ENCODE measurements at places on chromosomes 7 and 10.

- no peak for DNase-seq
Measured at GRCh38 chr7:343227-343822, 53.4 kb downstream of the FOXL3 start.

- no peak for DNase-seq
Measured at GRCh38 chr10:88565072-88565471, 18.0 kb downstream of the RNLS start.

GRCh38 chr10:80296942-80297341 is 7.5 kb upstream of the MAT1A start:
- DNase-seq, result no peak

DNA sequence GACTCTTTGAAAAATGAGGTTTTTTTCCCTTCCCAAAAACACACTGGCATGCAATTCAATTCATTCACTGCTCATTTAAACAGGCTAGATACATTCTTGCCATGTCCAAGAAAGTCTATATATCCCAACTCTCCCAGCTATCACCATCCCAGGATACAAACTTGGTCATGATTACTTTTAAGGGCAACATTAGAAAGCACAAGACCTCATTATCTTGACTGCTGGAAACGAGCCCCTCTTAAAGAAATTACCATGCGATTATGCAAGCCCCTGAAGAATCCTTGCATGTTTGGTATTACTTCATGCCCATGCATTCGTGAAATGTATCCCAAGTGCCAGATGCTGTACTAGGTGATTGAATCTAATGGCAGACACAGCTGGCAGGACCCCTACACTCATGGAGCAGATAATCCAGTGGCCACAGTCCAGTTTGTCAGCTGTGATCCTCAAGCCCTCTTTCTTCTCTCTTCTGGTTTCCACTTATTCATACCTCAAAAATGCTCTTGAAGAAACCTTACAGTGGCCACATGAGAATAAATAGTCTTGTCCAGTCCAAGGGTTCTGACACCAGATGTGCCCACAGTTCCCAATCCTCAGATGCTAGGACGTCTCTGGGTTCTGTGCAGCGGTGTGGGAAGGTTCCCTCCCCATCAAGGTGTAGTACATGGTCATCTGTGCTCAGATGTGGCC is 103.7 kb upstream of the HABP2 start:
- DNase-seq, result no peak

- DNase-seq, result no peak
Measured at GRCh38 chr10:109218207-109218606, 705.1 kb downstream of the XPNPEP1 start.

- DNase-seq, result no peak
Measured at GRCh38 chr7:4210821-4211220, 471.3 kb upstream of the FOXK1 start.

GRCh38 chr7:4790078-4790465 is 14.6 kb downstream of the AP5Z1 start:
- no peak for DNase-seq

GRCh38 chr7:139650429-139651100 is 127.1 kb downstream of the CLEC2L start:
- DNase-seq, result no peak

DNA sequence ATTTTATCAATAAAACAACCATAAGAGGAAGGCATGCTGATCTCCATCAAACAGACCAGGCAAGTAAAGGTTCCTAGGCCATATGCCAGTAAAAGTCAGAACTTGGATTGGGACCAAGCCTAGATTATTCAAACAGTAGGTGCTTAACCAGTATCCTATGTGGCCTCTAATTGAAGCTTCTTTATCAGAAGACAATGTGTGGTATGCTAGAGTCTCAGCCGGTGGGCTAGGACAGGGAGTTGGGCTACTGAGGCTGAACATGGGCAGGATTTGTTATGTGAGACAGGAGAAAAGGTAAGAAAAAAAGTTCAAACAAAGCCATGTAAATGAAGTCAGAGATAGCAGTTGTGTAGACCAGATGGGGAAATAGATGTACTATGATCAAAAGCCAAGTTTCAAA is 413.7 kb upstream of the GHITM start:
- DNase-seq, result no peak

GRCh38 chr7:17557251-17557671 is 258.8 kb downstream of the AHR start:
- DNase-seq, result no peak

DNA sequence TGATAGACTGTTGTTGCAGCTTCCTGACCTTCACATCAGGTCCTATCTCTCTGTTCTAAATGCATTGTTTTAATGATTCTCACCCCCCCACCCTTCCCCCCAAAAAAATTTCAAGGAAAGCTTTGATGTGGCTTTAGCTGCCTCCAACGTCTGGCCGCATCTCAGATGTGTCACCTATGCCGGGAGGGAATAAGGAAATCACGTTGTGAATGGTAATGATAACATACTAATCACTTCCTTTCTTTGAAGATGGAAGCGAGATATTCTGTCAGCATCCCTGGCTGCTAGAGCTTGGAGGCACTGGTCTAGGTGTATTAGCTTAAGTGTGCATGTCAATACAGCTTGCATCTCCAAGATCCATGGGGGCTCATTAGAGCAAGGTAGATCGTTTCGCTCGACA is 89.6 kb downstream of the VTI1A start:
- no peak for DNase-seq
